ENCODE measurements at places on chromosomes 7 and 10.

- DNase-seq: no peak
Observed at GRCh38 chr7:38905056-38905759, 3.8 kb downstream of the VPS41 start.

DNA sequence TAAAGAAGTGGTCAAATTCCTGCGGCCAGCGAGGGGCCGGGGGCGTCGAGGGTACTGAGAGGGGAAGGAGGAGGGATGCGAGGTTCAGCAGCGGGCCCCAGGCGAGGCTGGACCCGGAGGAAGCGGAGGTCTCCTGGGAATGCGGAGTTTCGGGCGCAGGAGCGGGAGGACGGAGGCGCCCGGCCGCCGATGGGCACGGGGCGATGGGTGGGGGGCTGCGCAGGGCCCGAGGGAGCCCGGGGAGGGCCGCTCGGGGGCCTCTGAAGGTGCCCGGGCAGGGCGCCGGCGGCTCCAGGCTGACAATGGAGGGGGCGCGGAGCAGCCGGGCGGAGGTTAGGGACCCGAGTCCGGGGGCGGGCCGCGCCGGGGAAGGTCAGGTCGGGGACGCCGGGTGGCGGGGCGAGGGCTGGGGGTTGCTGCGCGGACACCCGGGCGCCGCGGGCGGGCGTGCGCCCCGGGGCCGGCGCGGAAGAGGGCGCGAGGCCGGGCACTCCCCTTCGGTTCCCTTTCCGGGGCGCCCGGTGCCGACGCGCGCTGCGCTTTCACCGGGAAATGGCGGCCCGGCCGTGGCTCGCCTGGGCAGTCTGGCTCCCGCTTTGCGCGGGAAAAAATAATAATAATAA is 683 bp downstream of the MACROH2A2 start:
- DNase-seq: no peak

DNA sequence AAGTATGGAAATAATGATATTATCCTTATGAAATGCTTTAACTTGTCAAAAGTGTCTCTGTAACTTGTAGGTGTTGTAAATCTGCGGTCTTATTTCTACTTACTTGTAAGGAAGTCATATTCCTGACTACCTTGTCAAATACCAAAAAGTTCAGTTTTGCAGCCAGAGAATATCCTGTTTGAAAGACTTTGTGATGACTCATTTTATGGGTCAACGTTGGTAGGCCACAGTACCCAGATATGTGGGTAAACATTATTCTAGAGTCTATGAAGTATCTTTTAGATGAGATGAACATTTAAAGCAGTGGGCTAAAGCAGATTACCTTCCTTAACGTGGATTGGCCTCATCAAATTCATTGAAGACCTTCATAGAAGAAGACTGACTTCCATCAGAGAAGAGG is 195.3 kb downstream of the PPP1R9A start:
- DNase-seq: no peak

DNA sequence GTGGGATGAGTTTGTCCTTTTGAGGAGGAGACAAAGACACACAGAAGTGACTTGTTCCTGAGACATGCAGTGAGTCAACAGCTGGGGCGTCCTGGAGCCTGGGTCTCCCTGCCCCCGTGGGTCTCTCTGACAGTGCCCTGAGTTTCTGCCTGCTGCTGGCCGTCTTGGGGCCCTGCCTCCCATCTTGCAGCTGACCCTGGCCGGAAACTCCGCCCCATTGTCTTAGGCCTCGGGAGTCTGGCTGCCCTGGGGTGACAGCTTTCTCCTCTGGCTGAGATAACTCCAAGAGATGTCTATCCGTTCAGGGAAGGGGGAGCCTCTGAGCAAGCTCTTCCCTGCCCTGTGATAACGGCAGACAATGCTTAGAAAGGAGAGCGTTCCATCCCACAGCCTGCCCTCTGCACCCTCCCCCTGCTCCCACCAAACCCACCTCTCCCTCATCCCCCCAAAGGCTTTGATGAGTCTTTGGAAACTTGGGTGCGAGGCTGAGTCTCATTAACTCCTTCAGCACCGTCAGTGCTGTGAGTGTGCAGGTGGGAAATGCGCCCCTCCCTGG is 69.5 kb upstream of the PODXL start:
- DNase-seq: no peak

DNA sequence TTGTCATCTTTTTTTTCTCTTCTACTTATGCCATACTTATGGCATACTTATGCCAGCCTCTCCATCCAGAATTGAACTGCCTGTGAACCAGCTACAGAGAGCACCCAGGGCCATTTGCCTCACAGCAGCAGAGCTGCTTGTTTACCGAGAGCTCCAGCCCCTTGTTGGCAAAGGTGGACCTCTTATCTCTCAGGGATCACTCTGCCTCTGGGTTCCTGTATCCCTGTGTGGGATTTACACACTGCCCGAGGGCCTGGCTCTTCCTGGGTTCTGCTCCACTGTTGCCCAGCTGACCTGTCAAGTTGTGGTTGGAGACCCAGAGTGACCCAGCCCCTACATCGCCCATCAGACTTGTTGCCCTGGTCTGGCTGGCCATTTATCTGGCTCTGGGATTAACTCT is 22.3 kb downstream of the MRPS33 start:
- no peak for DNase-seq

- DNase-seq: no peak
Observed at GRCh38 chr10:12568391-12569009, 219.2 kb downstream of the CAMK1D start.

DNA sequence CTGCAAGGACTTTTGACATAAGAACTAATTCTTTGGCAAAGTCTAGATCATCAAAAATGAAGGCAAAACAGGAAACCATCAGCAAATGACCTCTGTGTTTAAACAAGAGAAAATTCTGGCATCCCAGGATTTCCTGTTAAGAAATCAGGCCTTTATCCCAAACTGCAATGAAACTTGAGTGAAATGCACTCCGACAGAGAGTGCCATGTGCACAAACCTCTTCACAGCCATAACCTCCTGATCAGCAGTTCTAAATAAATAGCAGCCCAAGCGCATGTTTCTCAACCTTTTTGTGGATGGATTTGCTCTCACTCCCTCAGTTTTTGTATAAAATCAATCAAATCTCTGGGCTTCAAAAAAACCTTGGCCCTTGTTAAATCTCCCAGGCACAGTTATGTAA is 107.7 kb upstream of the EEPD1 start:
- no peak for DNase-seq

- DNase-seq: no peak
Observed at GRCh38 chr7:33845991-33846509, 59.3 kb upstream of the BMPER start.

GRCh38 chr7:103134836-103135554 is 13.9 kb downstream of the NAPEPLD start:
- DNase-seq: no peak

DNA sequence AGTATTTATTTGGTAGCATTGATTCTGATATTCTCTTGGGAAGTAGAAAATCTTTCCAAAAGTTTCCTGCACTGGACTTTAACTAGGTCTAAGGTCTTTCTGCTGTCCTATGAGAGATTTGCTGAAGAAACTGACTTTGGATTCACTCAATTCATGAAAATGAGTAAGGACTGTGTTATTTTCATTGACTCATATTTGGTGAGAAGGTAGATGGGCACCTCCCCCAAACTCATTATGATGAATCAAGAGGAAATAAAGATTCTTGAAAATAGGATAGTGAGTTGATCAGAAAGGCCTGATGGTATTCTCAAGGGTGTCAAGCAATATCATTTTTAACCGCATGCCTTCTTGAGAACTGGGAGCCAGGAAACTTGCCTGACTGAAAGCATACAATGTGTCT is 110.3 kb downstream of the RNF133 start:
- DNase-seq: no peak

DNA sequence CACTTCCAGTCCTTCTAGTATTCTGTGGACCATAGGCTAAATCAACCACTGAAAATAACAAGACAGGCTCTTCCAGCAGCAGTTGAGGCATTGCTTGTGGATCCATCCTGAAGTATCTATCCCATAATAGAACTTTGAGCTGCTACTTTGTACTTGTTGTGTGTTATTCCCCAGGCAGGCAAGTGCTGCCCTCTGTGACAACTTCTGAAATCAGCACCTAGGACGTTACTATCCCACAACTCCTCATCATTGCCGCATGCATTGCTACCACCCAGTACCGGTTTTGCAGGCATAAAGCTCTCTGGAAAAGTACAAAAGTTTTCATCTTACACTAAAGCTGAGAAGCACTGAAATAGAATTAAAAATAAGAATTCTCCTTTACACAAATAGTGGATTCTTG is 145.3 kb downstream of the HTR7 start:
- no peak for DNase-seq

DNA sequence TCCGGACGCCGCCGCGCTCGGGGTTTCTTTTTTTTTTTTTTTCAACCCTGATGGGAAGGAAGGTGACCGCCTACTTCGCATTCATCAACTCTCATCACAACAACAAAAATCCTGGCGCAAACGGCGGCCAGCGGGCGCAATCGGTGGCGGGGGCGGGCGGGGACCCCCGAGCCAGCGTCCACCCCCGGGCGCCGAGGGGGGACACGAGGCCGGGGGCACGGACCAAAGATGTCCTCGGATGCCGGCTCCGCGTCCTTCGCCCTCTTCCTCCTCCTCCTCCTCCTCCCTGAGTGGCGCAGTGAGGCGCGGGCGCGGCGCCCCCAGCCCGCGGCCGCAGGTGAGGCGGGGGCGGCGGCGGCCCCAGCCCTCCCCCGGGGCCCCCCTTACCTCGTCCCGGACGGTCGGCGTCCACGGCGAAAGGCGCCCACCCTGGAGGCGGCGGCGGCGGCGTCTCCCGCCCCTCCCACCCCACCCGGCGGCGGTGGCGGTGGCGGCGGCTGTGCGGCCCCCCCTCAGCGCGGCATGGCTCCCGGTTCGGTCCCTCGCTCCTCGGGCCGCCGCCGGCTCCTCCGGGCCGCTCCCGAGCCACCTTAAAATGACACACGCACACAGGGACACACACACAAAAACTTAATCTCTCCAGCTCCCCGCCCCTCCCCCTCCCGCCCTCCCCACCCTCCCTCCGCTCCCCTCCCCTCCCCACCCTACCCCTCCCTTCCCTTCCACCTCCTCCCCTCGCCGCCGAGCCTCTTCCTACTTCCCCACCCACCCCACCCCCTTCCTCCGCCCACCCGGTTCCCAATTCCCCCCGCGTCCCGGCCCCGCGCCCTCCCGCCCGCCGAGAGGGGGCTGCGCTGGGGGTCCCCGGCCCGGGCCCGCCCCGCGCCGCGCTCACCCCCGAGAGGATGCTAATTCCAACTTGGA is at the start of gene CTBP2:
TSS of gene CTBP2 (minus strand) at position 632 of the 924 bp plus-strand sequence.
- no peak for DNase-seq

GRCh38 chr7:28979776-28980175 is 21.6 kb upstream of the TRIL start:
- no peak for DNase-seq

GRCh38 chr7:50791938-50792341 is 9.2 kb upstream of the GRB10 start:
- no peak for DNase-seq

GRCh38 chr7:110850224-110850623 is 240.7 kb upstream of the LRRN3 start:
- no peak for DNase-seq

GRCh38 chr7:107728276-107728675 is 15.7 kb upstream of the CBLL1 start:
- DNase-seq: no peak

DNA sequence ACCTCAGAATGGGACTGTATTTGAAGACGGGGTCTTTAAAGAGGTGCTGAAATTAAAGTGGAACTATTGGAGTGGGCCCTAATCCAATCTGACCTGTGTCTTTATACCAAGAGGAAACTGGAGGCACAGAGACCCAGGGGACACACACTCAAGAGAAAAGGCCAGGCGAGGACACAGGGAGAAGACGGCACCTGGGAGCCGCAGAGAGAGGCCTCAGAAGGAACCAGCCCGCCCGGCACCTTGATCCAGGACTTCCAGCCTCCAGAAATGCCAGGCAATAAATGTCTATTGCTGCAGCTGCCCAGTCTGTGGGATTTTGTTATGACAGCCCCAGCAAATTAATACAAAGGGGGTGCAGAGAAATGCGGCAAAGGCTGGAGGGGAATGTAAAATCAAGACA is 10.5 kb downstream of the CARD11 start:
- no peak for DNase-seq

DNA sequence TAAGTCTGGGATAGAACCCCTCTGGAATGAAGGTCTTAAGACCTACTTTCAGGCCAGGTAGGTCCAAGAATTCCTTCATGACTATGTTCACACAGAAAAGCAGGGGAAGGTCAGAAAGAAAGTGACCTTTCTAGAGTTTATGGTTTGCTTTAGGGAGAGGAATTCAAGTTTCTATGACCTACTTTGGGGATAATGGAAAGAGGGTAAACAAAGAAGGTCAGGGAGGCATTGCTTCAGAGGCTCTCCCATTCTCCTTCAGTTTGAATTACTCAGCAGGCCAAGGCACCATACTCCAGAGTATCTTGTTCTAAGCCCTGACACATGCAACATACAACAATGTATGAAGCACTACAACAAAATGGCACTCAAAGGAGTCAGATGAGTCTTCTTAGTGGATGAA is 11.5 kb upstream of the MACC1 start:
- DNase-seq: no peak

DNA sequence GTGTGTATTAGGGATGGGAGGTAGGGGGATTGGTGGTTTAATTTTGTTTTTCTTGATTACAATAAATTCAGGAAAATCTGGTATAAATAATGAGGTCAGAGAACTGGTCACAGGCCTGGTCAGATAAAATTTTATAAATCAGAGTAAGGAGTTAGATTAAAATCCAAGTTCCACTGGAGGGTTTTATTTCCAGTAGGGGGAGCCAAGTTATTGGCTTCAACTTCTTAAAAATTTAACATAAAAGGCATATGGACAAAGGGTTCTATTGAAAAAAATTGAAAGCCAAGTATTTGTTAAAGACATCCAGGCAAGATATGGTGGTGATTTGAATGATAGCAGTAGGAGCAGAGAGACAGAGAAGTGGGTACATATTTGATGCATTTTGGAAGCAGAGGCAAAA is 763.3 kb downstream of the SORCS1 start:
- no peak for DNase-seq

DNA sequence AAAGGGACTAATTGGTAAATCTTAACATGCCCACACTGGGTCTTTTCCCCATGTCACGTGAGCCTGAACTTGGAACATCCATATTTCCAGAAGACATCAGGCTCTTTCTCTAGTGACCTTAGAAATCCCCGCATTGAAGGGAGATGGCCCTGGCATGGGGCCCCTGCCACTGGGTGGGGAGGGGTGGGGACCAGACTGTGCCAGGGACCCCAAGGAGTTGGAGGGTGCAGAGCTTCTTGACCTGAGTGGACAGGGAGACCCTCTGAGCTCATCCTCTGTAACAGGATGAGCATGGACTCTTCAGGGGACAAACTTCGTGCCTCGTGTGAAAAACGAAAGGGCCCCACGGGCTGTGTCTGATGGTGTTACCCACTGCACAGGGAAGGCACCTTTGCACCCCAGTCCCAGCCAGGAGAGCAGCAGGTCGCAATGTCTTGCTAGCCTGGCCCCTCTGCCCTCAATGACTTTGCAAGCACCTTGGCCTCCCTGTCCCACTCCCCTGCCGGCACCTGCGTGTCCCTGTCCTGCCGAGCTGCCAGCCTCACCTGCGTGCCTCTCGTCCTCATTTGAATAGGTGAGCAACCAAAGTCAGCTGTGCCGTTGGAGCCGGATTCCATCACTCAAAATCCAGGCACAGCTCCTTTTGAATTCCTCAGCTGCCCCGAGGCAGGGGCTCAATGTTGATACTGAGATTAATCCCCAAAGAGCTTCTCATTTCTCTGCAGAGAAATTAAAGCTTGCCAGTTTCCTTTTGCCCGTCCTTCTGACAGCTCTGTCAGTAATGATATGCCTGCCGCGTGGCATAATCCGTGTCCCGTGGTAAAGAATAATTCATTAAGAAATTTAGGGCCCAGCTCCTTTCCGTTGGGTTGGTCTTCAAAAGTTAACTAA is 234.9 kb downstream of the EBF3 start:
- no peak for DNase-seq

GRCh38 chr7:140722254-140722653 is 25.7 kb downstream of the NDUFB2 start:
- no peak for DNase-seq
